ENCODE measurements at places on chromosomes 1 and 21.

- no peak for DNase-seq
Measured at GRCh38 chr1:117819301-117819700, 110.1 kb downstream of the GDAP2 start.

DNA sequence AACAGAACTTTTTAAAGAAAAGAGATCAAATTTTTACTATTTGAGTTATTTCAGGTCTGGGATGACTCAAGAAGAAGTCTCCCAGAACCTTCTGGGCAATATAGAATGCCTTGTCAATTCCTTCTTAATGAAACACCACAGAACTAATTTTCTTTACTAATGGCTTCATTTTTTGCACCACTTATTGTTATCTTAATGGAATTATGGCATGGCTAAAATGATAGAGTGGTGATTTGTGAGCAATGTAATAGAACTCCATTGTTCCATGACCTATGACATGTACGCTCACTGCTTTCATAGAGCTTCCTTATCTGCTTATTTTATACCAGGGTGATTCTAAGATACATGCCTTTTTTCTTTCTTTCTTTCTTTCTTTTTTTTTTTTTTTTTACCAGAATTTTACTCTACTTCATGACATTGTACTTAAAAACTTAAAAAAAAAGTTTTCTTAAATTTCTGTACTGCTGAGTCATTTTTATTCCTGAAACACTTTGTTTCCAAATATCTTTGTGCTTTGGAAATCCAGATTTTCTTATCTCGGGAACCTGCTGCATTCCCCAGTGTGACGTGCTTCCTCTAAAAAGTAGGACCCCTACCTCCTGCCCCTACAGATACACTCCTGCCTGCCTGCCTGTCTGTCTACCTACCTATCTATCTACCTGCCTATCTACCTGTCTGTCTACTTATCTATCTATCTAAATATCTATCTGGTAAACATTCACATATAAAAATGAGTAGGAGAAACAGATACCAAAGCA, 284.9 kb downstream of the PBX1 start:
- DNase-seq, result no peak

- no peak for DNase-seq
Measured at GRCh38 chr1:92992054-92992453, 30.8 kb upstream of the DIPK1A start.

DNA sequence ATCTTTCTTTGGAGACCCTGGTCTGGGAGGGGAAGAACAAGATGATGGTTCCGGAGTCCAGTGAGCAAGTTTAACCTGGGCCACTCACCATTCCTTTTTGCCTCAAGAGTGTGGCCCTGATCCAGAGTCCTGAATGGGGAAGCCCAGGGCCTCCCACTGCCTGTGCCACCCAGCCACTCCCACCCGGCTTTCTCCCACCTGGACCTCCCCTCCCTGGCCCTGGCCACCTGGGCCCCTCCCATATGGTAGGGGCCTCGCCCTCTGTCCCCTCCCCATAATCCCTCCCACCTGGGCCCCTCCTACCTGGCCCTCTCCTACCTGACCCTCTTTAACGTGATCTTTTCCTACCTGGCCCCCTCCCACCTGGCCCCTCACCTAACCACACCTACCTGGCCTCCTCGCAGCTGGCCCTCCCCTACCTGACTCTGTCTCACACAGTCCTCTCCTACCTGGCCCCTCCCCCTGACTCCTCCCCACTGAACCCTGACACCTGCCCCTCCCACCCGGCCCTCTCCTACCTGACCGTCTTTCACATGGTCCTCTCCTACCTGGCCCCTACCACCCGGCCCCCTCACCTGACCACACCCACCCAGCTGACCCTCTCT, 220.7 kb upstream of the VAMP3 start:
- no peak for DNase-seq

- no peak for DNase-seq
Measured at GRCh38 chr1:78549331-78549730, 58.6 kb downstream of the PTGFR start.

GRCh38 chr1:59360170-59360569, 63.3 kb downstream of the FGGY start:
- no peak for DNase-seq

DNA sequence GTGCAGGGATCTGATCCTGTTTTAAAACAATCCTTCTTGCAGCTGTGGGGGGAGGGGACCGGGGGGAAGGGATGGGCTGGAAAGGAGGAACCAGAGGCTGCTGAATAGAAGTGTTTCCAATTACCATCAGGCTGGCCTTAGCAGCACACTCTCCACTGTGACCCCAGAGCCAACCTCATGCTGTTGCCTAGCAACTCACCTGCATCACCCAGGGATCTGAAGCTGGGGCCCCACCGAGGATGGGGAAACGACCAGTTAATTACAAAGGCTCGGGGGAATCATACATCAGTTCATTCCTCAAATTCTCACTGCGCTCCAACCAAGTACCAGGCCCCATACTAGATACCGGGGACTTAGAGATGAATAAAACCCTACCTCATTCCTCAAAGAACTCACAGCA, 11.9 kb upstream of the GPX7 start:
- no peak for DNase-seq

GRCh38 chr1:183365093-183365492, 53.1 kb downstream of the NMNAT2 start:
- no peak for DNase-seq

DNA sequence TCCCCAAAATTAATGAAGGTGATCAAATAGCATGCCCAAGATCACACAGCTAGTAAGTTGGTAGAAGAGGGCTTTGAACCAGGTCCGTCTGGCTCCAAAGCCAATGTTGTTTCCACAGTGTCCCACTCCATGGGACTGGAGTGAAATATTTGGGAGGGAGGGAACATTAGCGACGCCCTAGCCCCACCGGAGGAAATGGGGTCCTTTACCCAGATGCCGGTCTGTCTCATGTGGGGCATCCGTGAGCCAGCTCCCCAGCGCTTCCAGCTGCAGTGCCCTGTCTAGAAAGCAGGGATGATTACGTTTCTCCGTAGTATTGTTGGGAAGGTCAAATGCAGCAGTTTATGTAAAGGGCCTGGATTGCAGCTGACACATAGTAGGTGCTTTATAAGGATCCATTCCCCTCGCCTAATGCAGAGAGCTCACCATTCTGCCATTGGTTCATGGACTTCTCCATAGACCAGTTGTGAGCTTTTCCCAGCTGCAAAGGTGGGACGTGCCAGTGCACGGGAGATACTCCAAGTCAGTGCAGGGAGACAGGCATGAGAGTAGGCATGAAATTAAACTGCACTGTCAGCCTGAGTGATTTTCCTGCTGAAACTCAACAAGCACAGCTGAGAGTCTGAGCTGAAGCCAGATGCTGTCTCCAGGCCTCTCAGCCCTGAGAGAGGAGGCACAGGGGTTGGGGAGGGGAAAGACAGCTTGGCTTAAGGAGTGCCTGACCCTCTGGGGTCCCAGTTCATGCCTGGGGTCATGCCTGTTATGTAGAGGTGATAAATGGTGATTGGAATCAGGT, 24.7 kb downstream of the QSOX1 start:
- DNase-seq, result no peak

Measured in stimulated activated CD4-positive, alpha-beta T cell treated with anti-CD3 and anti-CD28 coated beads, Interleukin-1b, Interleukin-23, amount 100 ng/mL, for 1 hour (primary cell).